Stimulated activated CD4-positive, alpha-beta T cell treated with anti-CD3 and anti-CD28 coated beads, TNF-alpha, amount 100 ng/mL, for 1 hour (primary cell): ENCODE measurements at places on chromosomes 1 and 21.
A peak's percentile ranks its signal among the peaks of the same experiment; 100 is the strongest.

DNA sequence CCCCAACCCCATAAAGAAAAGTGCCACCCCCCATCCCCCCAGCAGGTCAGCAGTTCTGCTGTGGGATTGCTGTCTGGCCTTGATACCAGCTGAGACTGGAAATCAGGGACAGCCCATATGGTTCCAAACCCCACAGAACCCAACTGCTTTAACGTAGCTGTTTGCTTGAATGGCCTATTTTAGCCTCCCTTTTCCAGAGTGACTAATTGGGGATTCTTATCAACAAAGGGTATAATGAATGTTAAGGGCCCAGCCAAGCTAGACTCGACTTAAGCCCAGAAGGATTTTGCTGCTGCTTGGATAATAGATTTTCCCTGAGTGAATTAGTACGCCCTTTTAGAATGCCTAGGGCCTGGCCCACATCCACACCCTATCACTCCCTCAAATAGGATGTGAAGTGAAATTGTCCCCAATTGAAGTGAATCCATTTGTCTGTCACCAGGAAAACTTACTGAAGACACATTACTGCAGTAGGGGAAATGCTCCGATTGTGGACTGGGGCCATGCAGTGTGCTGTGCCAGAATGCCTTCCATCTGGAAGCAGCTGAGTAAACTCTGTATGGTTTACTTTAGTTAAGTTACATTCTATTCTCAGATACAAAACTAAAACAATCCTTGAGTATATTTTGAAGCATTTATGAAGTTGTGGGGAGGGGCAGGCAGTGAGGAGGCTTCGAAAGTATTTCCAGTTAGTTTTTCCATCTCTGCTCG is 156.9 kb downstream of the DHRS3 start:
- DNase-seq, result no peak

GRCh38 chr1:248686815-248687214 is 15.8 kb downstream of the OR14I1 start:
- DNase-seq, result no peak

DNA sequence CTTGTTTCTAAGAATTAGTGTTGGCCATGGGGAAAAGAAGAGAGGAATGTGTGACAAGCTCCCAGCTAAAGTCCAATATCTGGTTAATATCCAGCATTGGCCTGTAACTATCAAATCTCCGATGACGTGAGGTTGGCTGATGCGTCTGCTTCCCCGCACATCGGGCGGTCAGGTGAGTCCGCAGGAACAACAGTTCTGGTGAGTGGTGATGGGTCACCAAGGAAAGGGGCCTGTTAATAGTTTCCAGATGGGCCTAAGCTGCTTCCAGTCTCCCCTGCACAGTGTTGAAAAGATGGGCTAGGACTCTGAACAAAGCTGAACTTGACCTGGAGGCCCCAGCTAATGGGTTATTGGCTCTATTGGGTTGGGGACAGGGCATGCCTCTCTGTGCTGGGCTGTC is 193.1 kb upstream of the EDN2 start:
- no peak for DNase-seq

DNA sequence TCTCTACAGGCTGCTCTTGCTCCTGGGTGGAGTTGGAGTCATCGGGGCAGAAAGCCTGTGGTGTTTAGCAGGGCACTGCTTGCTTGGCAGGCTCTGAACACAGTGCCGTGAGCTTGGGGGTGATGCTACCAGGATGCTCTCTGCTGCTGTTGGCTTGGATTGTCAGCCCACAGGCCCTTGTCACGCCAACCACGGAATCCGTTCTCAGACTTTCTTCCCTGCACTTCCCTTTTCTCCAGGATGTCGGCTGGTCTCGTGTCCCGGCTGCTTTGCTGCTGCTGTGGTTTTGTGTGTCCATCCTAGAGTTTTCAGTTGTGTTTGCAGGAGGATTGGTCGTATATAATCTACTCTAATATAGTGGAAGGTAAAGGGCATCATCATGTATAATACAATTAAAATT is 44.4 kb upstream of the TTC34 start:
- no peak for DNase-seq

GRCh38 chr1:64527786-64528185 is 57.9 kb downstream of the CACHD1 start:
- no peak for DNase-seq

DNA sequence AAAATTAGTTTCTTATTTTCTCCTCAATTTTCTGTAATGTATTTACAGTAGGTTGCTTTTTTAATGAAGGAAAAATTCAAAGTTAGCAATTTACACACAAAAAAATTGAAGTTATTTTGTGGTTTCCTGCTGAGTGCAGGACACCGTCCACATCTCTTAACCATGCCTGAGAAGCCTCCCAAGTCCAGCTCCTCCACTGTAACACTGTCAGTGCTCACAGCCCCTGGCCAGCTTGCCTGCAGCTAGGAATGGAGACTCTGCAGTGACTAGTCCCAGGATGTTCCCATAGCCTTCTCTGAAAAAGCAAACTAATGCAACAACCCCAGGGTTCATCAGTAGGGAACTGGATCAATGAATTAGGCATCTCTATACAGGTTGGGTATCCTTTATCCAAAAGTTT is 3.5 kb downstream of the A3GALT2 start:
- no peak for DNase-seq

GRCh38 chr1:117579221-117579906 is 26.5 kb upstream of the TENT5C start:
- no peak for DNase-seq

DNA sequence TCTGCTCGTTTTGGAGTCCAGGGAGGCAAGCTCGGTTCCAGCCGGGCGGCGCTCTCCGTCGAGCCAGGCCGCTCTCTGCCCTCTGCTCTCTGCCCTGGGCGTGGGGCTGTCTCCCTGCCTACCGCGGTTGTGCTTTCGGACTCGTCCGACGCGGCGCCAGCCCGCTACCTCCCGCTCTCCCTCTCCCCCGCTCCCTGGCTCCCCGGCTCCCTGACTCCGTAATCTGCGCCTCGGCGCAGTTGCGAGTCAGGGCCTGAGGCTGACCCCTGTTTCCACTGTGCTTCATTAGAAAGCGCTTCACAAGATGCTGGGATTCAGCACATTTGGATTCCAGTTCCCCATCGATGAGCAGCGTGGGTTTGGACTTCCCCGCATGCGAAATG is 2.2 kb downstream of the SOX13 start:
- DNase-seq, result no peak

GRCh38 chr1:59368008-59368670 is 71.2 kb downstream of the FGGY start:
- DNase-seq, result no peak

DNA sequence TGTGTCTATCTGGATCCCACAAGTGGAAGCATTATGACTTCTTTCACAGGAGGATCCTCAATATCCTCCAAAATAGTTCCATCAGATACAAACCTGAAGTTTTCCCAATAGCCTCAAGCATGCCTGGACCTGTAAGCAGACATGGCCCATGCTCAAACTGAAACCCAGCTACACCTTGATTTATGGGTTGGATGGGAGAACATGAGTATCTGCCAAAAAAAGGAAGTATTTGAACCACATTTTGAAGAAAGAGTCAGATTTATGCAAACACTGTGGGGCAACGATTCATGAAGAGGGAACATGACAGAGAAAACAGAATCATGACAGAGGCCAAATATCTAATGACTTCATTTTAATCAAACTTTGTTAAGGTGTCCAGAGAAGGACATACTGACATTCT is 351.0 kb upstream of the NFIA start:
- DNase-seq, result no peak

GRCh38 chr1:32580348-32581017 is 41.3 kb downstream of the ZBTB8A start:
- DNase-seq, result no peak

GRCh38 chr1:236089046-236089773 is 24.3 kb upstream of the NID1 start:
- DNase-seq, result no peak

DNA sequence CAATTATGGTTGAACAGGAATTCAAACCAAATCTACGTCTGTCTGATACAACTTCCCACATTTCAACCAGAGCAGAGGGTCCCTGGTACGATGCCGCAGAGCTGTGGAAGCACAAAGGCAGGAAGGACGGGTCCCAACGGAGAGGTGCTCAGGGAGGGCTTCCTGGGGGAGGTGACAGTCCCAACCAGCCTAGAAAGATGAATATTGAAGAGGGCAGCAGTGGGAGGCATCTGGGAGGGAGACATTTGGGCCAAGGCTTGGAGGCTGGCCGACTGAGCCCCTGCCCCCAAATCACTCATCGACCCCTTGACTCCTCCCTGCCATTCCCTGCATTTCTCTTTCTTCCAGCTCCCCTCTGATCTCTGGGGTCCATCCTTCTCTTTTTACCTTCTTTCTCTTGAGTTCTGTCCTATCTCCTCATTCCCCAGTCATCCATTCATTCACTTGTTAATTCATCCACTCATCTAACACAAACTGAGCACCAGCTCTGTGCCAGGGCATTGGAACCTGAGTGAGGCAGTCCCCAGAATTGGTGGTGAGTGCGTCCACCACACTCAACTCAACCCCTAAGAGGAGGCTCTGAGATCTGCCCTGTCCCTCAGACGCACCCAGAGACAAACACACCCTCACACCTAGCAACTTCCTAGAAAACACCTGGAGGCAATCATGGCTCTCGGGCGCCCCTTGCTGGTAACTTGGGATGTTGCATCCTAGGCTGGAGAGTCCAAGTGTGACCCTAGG is 13.2 kb upstream of the CELA3B start:
- peak; percentile 61 for DNase-seq

DNA sequence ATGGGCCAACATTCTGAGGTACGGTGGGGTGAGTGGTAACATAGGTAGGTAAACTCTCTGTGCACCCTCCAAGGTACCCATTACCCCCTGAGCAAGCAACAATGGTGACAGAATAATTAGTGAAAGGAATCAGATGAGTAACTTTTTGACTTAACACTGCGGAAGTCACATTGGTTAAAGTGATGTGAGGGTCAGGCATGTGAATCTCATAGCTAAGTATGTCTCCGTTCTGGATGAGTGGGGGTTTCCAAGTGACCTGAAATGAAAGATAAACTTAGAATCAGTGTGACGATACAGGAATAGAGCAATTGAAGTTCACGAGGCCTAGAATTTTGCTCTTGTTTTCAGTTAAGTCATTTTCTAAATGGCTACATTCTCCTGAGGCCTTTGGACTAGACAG is 311.7 kb downstream of the KCTD3 start:
- DNase-seq, result no peak

- no peak for DNase-seq
These were observed 726 bp upstream of the FCER1G start for GRCh38 chr1:161214369-161214768.
